NCI-H446 (cell line): ENCODE measurements at places on chromosomes 5 and 9.

DNA sequence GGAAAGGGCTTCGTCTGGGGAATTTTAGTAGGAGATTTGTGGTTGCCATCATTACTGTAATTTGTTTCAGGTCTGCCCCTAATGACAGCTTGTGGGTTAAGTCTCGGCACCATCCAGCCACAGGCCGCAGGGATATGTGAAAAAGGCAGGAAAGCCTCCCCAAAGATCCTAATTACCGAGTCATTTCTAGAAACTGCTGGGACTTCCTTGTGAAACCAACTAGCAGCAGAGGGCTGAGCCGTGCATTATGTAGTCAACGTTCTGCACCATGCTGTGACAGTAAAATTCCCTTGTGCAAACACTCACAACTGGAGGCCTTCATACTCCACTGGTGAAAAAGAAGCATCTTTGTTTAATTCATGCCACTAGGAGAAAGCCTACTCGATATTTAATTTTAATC is 230.3 kb downstream of the MPDZ start:
- no peak for DNase-seq

DNA sequence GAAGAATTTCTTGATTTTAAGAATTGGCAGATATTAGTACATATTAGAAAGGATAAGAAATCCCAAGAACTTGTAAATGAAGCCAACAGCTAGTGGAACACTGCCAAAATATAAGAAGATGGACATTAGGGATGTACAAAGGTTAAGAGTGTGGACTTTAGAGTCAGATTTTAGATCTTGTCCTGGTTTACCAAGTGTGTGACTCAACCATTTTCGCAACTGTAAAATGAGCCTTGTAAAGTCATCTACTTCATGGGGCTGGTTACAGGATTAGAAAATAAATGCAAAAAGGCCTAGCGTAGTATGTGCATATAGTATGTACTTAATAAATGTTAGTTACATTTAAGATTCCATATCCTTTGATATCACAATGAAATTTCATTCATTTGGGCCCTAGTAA is 260.0 kb downstream of the RAB3C start:
- no peak for DNase-seq

DNA sequence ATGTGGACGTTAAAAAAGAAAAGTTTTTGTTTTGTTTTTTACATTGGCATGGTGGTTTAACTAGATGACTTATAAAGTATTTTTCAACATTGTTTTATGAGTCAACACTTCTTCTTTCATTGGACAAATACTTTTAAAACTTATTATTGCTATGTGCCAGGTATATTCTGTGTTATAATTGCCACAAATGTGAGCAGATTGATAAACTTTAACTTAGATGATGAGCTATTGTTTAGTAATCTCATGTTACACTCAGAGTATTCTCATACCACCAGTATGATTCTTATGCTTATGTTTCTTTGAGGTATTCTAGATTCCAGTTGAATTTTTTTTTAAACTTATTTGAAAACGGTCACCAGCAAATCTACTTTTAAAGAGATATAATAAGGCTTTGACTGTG is 60.3 kb downstream of the RASA1 start:
- DNase-seq = no peak

DNA sequence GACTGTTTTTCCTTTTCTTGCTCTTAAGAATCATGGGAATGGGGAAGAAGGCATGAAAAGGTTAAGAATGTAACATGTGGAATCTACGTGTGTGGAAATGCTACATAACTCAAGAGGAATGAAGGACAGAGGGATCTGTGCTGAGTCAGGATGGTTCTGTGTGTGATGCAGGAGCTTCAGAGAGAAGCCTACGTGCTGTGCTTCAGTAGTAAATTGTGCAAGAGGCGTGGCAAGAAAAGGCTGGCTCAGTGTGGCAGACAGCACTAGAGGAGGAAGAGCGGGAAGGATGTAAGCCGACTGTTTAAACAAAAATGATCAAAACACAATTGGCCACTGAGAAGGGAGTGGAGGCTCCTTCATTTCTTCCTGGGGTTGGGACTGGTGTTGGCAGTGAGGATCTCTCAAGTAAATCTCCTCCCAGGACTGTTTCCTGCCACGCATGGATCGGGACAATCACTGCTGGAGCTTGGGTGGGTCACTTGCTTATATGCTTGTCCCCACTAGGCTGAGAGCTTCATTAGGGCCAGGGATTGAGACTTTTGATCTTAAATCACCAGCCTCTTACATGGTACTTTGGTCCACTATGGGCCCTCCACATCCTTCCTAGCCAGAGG is 59.4 kb upstream of the BASP1 start:
- no peak for DNase-seq

GRCh38 chr9:93825348-93826115 is 129.6 kb downstream of the BARX1 start:
- no peak for DNase-seq

GRCh38 chr5:123181394-123181801 is 92.4 kb downstream of the PRDM6 start:
- DNase-seq = no peak

DNA sequence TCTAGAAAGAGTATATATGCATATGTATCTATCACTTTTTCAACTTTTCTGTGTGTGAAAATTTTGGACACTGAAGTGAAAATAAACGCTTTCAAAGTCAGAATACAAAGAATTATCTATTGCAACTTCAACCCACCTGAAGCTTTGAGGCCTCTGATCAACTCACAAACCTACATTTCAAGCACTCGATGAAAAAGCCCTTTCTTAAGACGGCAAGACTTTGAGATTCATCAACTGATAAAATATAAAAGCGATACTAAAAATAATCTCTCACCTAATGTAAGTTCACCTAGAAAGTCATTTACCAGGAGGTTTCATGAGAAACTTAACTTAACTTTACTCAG is 1.2 kb downstream of the GOLPH3 start:
- no peak for DNase-seq

DNA sequence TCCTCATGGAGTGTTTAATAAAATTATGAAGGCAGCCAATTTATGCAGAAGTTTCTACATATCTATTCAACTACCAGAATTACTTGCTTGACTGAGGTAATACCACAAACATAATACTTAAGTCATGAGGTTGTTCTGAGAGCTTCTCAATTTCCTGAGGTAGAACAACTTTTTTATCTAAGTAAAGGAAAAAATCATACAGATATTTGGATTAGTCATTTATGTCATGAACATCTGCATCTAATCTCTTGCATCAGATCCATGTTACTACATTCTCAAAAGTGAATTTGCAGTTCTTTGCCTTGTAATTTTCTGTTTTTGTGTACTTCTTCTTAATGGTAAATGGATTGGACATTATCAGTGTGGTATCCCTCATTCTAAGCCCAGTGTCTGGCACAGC is 60.4 kb upstream of the RGMB start:
- no peak for DNase-seq

DNA sequence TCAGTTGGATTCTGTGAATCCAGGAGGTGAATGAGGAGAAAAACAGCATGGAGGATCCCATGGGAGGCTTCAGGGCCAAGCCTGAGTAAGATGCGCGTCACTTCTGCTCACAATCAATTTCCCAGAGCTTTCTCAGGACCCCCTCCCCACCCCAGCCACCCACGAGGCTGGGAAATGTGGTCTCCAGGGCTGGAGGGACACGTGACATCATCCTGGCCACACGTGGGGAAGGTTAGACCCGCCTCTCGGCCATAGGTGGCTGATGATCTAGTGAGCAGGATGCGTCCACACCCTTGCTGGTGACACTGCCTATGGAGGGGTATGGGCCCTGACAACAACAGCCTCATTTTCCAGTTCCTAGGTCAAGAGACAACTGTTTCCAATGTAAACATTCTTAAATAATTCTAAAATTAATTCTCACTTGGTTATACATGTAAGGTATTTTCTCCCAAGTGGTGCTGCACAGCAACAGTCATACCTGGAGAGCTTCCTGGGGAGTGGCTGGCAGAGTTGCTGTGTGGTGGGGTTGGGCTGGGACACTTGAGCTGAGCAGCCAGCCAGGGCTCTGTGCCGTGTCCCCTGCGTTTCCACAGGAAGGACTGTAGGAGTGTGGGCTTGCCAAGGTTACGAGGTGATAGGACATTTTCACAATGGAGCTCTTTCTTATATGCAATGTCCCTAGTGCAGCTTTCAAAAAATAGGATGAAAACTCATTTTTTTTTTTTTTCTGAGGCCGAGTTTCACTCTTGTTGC is 153.1 kb downstream of the GADD45G start:
- DNase-seq = no peak

DNA sequence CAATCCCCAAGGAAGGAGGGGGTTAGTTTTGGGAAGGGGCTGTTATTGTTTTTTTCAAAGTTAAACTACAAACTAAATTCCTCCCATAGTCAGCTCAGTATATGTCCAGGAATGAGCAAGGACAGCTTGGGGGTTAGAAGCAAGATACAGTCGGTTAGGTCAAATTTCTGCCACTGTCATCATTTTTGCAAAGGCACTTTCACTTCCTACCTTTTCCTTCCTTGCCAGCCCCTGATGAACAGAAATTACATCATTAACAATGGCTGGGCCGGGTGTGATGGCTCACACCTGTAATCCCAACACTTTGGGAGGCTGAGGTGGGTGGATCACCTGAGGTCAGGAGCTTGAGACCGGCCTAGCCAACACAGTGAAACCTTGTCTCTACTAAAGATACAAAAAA is 51.5 kb upstream of the HRH2 start:
- DNase-seq = no peak

GRCh38 chr5:96476654-96477053 is 43.6 kb upstream of the PCSK1 start:
- no peak for DNase-seq

- no peak for DNase-seq
Measured at GRCh38 chr9:128280084-128280622, 4.1 kb downstream of the SWI5 start.

DNA sequence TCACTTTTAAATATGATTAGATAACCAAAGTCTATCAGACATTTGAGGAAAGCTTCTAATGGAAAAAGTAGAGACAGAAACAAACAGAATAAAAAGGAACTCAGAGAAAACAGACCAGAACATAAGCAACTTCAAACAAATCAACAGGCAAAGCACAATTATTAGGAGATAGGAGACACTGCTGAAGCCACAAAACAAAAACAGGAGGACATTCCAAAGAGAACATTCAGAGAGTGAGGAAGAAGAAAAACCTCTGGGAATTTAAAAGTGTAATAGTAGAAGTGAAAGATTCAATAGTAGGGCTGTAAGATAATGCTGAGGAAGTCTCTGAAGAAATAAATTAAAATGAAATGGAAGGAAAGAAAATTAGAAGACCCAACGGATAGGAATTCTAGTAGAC is 83.2 kb upstream of the TBCA start:
- DNase-seq = no peak

DNA sequence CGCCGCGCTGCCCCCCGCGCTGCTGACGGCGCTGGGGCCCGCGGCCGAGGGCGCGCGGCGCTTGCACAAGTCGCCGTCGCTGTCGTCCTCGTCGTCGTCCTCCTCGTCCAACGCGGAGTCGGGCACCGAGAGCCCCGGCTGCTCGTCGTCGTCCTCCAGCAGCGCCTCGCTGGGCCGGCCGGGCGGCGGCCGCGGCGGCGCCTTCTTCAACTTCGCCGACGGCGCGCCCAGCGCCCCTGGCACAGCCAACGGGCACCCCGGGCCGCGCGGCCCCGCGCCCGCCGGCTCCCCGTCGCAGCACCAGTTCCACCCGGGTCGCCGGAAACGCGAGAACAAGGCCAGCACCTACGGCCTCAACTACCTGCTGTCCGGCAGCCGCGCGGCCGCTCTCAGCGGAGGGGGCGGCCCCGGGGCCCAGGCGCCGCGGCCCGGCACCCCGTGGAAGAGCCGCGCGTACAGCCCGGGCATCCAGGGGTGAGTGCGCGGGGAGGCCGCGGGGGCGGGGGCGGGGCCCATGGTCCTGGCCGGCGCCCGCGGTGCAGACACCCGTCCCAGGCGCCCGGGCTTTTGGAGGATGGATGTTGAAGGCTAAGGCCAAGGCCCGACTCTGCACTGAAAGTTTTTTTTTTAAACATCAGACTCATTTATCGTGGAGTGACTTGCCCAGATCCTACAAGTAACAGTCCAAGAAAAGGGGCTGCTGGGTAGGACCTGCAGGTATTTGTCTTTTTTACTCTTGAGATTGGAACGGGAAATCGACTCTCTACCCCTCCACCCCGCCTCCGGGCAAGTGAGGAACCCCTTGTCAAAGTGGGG is 1.2 kb downstream of the TENT4A start:
- DNase-seq = no peak

DNA sequence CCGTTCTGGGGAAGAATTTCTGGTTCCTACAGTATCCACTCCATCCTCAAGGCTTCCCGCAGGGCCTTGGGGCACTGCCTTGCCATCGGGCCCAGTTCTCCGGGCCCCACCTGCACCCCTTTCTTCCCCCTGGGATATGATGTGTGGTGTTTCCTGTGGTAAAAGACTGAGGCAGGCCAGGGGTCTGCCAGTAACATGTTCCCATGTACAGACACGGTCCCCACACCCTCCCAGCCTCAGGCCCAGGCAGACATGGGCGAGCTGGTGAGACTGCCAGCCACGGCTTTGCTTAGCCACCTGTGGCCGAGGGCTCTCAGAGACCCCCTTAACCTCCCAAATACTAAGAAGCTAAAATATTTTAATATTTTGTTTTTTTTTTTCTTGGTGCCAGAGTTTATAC is 46.0 kb downstream of the NDST1 start:
- DNase-seq = no peak

DNA sequence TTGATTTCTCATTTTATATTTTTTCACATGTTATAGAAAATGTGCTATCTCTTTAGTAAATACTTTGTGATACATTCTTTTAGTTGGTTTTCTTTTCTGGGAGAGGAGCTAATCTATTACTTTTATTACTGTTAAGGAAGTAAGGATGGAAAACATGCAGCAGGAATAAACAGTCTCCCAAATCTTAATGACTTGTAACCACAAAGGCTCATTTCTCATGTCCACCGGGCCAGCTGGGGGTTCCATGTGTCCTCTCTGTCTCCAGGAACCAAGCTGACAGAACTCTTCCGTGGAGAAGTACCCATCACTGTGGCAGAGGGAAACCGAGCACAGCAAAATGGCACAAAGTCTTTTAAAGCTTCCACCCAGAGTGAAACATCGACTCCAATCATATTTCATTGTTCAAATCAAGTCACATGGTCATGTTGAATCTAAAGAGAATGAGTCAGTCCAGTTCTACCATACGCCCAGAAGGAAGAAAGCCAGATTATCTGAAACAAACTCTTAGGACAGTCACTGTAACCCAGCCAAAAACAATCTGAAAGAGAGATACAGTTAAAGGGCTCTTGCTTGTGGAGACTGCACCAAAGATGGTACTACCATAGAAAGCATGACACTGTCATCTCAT is 97.1 kb upstream of the CDH6 start:
- DNase-seq = peak; percentile 29

DNA sequence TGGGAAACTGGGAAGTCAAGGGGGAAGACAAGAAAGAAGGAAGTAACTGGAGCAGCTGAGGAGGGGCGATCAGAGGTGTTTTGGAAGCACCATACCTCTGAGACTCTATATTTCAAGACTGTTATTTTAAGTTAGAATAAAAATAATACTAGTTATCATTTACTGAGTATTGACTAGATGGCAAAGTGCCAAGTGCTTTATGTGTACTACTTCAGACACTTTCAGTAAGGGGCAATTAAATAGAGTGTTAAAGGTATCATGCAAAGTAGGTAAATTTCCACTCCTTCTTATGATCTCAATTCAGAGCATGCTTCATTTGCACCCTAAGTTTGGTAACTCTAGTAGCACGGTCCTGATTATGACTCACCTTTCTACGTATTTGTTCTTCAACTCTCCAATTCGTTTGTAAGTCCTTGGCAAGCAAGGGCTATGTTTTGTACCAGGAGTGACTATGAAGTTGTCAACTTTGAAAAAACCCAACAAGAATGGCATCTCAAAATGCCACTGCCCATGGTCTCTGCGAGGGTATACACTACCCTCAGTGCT is 152.4 kb upstream of the RAPGEF1 start:
- no peak for DNase-seq
